ENCODE measurements at places on chromosomes 7 and 10. TPM values are rescaled to one million over a fixed set of nuclear protein-coding genes. Genes with fewer than 3 reads are reported as not detected.

The SLC16A9 gene
- 5.9 TPM for total RNA-seq

The FAM25A gene
- 2.7 TPM for total RNA-seq

The LRGUK gene
- total RNA-seq = 0.49 TPM

The PAPSS2 gene
- 14.6 TPM for total RNA-seq

The GPRIN2 gene
- total RNA-seq = 1.7 TPM
